ENCODE measurements at places on chromosomes 6 and 20.

DNA sequence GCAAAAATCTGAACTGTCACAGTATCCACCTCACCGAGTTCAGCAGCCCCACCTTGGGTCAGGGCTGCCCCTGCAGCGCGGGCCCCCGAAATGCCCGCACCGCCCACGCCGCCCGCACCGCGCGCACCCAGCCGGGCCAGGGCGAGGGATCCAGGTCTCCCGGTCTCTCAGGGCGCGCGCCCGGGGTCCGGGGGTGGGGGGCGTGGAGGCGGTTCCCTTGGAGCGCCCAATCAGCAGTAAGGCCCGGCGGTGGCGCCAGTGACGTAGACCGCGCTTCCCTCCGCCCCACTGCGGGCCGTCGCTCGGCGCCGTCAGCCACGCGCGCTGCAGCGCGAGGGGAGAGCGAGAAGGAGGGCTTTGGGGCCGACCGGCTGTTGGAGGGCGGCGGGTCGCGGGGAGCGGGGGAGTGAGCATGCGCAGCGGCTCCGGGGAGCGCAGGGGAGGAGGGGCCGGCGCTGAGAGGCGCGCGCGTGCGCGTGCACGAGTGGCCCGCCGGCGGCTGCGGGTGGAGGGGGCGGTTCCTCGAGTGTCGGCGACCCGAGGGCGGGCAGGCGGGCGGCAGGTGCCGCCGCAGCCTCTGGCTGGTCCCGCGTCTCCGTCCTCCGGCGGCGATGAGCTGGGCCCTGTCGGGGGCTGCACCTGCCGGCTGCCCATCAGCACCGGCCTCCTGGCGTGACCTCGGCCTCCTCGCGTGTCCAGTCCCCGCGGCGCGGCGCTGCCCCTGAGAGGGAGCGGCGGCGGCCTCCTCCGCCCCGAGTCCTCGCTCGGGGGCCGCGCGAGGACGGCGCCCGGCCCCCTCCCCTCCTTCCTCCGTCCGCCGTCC is at the start of gene TMEM170B:
Gene TMEM170B (plus strand): TSS at position 521 of the 823 bp plus-strand sequence. CDS start 529 bp downstream, outside the sequence.
- DNase-seq, result peak; percentile 74

GRCh38 chr20:16262594-16262993 is 310.7 kb downstream of the KIF16B start:
- no peak for DNase-seq

DNA sequence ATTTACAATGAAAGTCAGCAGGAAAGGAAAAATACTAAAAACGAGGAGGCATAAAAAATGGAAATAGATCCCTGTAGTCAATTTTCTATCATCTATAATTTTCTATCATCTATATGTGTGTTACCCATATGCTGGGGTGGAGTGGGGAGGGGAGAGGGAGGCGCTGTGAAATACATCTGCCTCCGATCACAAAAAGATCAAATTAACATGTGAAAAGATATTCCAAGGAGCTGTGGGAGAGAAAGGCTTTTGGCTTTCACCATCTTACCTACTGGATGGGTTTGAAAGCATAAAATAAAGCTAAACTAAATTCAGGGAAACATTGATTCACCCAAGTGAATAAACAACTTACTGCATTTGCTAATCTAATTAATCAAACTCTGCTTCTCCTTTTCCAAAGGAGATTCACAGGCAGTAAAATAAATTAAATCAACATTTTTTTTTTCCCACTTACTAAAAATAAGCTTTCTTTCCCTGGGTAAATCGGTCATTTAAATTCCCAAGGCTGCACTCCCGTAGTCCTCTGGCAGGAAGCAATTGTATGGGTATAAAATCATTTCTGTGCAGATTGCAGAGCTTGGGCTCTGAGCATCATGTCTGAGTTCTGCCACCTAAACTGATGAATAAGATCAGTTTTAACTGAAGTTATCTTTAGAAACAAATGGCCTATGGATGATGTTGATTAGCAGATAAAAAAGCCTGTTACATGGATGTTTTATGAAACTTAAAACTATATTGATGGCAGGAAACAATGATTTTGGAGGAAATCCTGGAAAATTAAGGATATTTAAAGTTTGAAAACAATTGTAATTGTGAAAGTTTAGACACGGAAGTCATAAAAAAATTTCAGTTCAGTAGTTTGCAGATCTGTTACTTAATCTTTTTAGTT is 147.9 kb downstream of the SOX4 start:
- DNase-seq, result no peak

- DNase-seq, result no peak
These were observed 197.0 kb downstream of the CLIC5 start for GRCh38 chr6:45818655-45819054.

DNA sequence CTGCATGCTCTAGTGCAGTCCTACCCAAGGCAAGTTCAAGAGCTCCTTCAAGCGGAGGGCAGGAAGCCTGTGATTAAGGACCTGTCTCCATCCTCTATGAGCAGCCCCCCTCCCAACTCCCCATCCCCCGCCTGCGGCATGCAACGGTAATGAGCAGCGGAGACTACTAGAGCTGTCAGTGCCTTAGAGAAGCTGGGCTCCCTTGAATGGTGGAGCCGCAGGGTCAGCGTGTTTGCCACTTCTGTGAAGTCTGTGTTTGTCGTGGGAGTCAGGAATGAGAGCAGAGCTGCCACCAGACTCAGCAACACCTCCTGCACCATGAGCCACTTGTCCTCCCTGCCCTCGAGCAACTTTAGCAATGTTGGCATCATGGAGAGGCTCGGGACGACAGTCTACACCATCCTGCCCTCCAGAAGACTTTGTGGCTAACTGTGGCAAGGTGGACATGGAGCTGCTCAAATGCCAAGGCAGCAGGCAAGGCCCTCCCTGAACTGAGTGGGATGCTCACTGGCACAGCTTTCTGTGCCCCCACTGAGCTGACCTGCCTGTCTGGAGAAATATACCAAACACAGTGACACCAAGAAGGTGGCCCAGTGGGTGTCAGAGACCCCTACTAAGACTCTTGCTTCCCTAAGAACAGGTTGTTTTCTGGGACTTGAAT is 23.8 kb upstream of the SYNDIG1 start:
- no peak for DNase-seq

GRCh38 chr20:35657271-35657670 is 7.4 kb downstream of the CPNE1 start:
- no peak for DNase-seq

GRCh38 chr6:15297895-15298590 is 52.2 kb downstream of the JARID2 start:
- DNase-seq, result no peak

- peak; percentile 97 for DNase-seq
These were observed 3.5 kb upstream of the PLCG1 start for GRCh38 chr20:41133709-41134361.

GRCh38 chr6:138287144-138287955 is 69.1 kb upstream of the PBOV1 start:
- no peak for DNase-seq

DNA sequence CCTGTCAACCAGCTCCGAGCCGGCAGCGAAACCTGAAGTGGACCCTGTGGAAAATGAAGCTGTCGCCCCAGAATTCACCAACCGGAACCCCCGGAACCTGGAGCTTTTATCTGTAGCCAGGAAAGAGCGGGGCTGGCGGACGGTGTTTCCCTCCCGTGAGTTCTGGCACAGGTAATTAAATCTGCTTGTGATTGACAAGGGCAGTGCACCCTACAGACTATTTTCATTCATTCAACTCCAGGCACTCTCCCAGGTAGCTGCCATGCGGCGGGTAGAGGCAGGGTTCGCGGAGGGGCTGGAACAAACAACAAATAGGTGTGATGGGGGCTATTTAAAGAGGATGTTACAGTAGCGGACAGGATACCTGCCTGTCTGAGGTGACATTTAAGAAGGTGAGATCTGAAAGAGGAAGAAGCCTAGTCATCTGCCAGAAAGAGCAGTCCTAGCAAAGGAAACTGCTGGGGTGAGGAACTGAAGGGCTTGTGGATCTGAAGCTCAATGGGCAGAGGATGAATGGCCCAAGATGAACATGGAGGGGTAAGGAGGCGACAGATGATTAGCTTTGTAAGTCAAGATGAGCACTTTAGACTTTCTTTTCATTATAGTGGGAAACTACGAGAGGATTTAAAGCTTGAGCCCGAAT is 810 bp downstream of the MRPL18 start:
- DNase-seq, result peak; percentile 19

- DNase-seq, result no peak
These were observed 422.6 kb downstream of the QKI start for GRCh38 chr6:163836876-163837690.

- DNase-seq, result no peak
These were observed 3.7 kb upstream of the FUCA2 start for GRCh38 chr6:143515061-143515760.

GRCh38 chr20:17304774-17305173 is 77.9 kb downstream of the PCSK2 start:
- no peak for DNase-seq

GRCh38 chr6:163554663-163555062 is 140.1 kb downstream of the QKI start:
- peak; percentile 19 for DNase-seq

GRCh38 chr20:9503526-9504245 is 10.7 kb upstream of the LAMP5 start:
- no peak for DNase-seq

- DNase-seq, result peak; percentile 92
These were observed 402.0 kb downstream of the MAFB start for GRCh38 chr20:40286975-40287531.

DNA sequence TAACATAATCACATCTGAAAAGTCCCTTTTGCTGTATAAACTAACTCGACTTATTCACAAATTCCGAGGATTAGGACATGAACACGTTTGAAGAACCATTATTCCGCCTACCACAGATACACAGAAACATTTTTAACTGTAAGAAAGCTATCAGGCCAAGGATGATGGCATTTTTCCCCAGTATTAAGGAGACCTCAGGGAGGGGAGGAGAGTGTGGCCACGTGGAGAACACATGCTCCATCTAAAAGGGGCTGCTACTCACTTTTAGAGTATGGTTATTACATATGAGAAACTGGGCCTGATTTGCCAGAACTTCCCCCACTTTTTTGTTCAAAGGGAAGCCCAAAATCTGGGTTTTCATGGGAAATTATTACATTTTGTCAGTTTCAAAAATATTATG is 153.4 kb downstream of the EYA2 start:
- DNase-seq, result no peak

DNA sequence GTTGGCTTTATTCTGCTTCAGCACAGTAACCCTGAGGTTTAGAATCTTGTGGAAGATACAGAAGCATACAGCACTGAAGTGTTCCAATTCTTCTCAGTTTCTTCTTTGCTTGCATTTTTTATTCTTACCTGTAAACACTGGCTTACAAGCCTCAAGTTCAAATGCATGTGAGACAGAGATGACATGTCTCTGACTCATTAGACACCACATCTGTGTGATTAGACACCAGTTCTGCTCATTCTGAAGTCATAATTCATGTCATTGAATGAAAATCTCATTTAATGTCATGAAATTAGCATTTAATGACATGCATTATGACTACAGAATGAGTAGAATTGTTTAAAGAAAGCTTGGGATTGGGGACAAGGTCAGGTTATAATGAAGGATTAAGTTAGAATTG is 5.8 kb downstream of the GZF1 start:
- DNase-seq, result peak; percentile 74

DNA sequence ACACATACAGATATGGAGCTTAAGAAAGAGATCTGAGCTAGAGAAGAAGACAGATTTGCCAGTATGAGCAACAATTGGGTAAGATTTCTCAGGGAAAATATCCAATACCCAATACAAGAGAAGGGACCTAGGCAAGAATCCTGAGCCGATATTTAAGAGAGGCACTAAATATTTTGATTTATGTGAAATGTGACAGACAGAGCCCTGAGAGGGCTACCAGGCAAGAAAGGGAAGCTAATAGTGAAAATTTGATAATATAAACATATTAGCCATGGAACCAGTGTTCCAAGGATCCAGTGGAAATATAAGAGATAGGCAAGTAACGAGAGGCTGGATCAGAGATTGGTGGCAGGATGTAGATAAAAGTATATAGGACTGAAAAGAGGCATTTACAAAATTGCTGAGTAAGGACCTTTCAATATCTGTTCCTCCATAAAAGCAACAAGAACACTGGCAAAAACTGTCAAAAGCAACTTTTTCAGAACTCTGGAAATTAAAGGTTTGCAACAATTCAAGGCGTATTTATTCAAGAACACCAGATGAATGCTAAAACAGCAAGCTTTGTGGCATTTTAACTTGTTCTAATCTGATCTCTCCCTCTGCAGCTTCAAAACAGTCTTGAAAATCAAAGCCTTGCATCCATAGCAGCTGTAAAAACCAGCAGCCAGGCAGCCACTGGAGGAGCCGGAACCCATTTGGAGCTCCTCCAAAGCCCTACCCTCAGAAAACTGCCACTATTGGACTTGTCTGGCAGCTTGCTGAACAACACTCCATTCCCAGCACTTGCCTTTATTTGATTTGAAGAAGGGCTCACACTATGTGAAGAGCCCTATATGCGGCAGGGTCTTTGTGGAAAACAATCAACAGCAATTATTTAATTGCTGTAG is 58.8 kb downstream of the REV3L start:
- DNase-seq, result no peak

DNA sequence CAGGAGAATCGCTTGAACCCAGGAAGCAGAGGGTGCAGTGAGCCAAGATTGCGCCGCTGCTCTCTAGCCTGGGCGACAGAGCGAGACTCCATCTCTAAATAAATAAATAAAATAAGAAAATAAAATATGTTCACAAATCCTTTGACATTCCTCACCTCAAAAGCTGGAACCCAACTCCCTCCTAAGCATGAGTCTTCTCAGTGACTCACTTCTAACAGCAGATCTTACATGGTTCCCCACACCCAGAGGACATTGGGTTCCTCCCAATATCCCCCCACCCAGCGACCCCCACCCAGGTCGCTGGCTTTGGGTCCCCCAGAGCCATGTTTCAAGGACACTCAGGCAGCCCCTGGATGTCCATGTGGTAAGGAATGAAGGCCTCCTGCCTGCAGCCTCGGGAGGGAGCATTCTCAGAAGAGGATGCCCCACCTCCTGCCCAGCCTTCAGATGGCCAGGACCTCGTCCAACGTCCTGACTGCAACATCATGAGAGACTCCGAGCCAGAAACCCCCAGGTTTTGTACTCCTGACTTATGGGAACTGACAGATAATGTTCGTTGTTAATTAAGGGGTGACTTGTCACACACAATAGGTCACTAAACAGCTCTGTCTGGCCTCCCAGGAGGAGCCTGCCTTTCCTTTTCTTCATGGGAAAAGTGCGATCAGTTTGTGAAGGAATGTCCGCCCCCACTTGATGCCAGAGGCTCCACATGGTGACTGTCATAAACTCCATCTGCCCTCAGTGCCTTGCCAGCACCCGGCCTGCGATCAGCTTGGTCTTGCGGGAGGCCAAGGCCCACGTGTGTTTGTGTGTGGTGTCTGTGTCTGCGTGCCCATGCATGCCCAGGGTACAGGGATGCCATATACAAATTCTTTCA is 10.1 kb upstream of the GMEB2 start:
- no peak for DNase-seq

Data from RWPE1 (cell line).